ENCODE measurements at places on chromosomes 1 and 21.
A peak's percentile ranks its signal among the peaks of the same experiment; 100 is the strongest.

GRCh38 chr1:116577759-116578314 lies 7.0 kb upstream of the CD58 start:
- no peaks in the 10 kb centered on the region for H3K27me3 ChIP-seq
- peaks cover 5% of the 10 kb centered on the region for H3K4me1 ChIP-seq
- H3K36me3 ChIP-seq = no peaks in the 10 kb centered on the region
- DNase-seq = no peak
- no peak overlapping the region for H3K4me3 ChIP-seq

DNA sequence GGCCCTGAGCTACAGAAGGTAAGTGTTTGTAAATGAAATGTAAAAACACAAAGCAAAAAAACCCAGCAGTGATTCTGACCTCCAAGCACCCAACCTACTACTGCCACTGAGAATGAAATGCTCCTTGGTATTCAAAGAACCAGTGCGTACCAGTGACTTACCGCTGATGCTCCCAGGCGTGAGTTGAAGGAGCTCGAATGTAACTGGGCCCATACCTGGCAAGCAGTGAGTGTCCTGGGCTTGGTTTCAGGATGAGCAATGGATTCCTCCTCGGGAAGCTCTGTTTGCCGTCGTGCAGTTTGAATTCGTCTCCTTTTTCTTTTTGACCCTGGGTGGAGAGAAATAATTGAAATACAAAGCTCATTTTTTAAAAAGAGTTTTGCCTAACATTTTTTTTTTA lies 121.9 kb downstream of the ATG4C start:
- no peaks in the 10 kb centered on the region for H3K36me3 ChIP-seq
- H3K4me3 ChIP-seq = no peak overlapping the region
- no peaks in the 10 kb centered on the region for H3K4me1 ChIP-seq
- no peak for DNase-seq
- no peak overlapping the region for H3K27ac ChIP-seq

DNA sequence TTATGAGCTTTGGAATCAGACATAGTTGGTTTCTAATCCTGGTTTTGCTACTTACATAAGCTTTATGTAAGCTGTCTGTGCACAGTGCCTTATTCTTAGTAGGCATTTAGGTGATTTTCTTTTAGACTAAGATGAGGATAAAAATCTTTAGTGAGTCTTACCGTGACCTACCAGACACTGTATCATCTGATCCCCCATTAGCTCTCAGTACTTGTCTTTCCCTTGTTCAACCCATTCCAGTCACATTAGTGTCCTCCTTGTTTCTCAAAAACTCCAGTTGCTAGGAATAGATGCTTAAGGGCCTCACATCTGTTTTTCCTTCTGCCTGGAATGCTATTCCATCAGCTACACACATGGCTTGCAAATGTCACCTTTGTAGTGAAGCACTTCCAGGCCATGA lies 18.8 kb downstream of the PPP1R12B start:
- no peak overlapping the region for H3K4me3 ChIP-seq
- no peaks in the 10 kb centered on the region for H3K36me3 ChIP-seq
- no peaks in the 10 kb centered on the region for H3K27me3 ChIP-seq
- DNase-seq = no peak
- H3K27ac ChIP-seq = no peak overlapping the region

GRCh38 chr21:46188226-46189212 lies 4.3 kb upstream of the SPATC1L start:
- H3K4me1 ChIP-seq = peaks cover 27% of the 10 kb centered on the region
- H3K36me3 ChIP-seq = peaks cover 30% of the 10 kb centered on the region
- peak; percentile 56 for DNase-seq
- no peaks in the 10 kb centered on the region for H3K27me3 ChIP-seq
- no peak overlapping the region for H3K4me3 ChIP-seq
- H3K27ac ChIP-seq = peak overlapping the region; percentile 4

DNA sequence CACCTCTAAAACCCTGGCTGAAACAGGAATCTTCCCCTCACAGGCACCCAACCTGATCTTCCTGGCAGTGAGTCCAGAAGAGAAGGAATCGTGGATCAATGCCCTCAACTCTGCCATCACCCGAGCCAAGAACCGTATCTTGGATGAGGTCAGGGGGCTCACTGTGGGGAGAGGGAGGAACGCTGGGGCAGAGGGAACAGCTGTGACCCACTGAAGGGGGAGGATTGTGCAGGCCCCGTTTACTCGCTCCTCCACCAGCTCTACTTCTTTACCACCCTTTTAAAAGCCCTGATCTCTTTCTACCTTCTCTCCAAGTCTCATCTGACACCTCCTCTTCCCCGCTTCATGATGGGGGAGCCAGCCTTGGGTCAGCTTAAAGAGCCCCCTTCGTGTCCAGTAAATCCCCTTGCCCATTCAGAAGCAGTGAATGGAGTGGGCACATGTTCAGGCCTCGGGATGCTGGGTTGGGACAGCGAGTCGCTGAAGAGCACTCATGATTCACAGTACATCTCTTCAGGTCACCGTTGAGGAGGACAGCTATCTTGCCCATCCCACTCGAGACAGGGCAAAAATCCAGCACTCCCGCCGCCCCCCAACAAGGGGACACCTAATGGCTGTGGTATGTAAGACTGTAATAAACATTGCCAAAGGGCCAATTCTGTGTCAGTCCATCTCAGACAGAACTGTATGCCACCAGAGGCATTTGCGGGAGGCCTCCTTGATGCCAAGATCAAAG lies 7.3 kb downstream of the PLEKHO1 start:
- H3K27ac ChIP-seq = no peak overlapping the region
- H3K36me3 ChIP-seq = peaks cover 60% of the 10 kb centered on the region
- H3K27me3 ChIP-seq = no peaks in the 10 kb centered on the region
- no peak overlapping the region for H3K4me3 ChIP-seq
- H3K4me1 ChIP-seq = peaks cover 12% of the 10 kb centered on the region

- no peaks in the 10 kb centered on the region for H3K4me1 ChIP-seq
- H3K27ac ChIP-seq = no peak overlapping the region
- H3K4me3 ChIP-seq = no peak overlapping the region
- no peaks in the 10 kb centered on the region for H3K27me3 ChIP-seq
- H3K36me3 ChIP-seq = peaks cover 50% of the 10 kb centered on the region
Observed at GRCh38 chr1:33302325-33302724, 18.6 kb downstream of the A3GALT2 start.

- no peak for DNase-seq
- no peak overlapping the region for H3K4me3 ChIP-seq
- no peaks in the 10 kb centered on the region for H3K27me3 ChIP-seq
- no peak overlapping the region for H3K27ac ChIP-seq
- no peaks in the 10 kb centered on the region for H3K36me3 ChIP-seq
Observed at GRCh38 chr21:44647222-44647552, 973 bp downstream of the KRTAP10-11 start.

GRCh38 chr1:150876119-150876454 lies 312 bp downstream of the ARNT start:
- DNase-seq = no peak
- H3K4me3 ChIP-seq = peak overlapping the region; percentile 88
- peak overlapping the region; percentile 93 for H3K27ac ChIP-seq
- H3K27me3 ChIP-seq = no peaks in the 10 kb centered on the region
- peaks cover 8% of the 10 kb centered on the region for H3K4me1 ChIP-seq
- peaks cover 1% of the 10 kb centered on the region for H3K36me3 ChIP-seq

GRCh38 chr1:116164604-116165368 lies 53.6 kb downstream of the MAB21L3 start:
- H3K27me3 ChIP-seq = peaks cover 33% of the 10 kb centered on the region
- no peak overlapping the region for H3K27ac ChIP-seq
- H3K4me3 ChIP-seq = no peak overlapping the region
- H3K36me3 ChIP-seq = no peaks in the 10 kb centered on the region
- peaks cover 5% of the 10 kb centered on the region for H3K4me1 ChIP-seq
- no peak for DNase-seq
